ENCODE measurements at places on chromosomes 13 and 19.

DNA sequence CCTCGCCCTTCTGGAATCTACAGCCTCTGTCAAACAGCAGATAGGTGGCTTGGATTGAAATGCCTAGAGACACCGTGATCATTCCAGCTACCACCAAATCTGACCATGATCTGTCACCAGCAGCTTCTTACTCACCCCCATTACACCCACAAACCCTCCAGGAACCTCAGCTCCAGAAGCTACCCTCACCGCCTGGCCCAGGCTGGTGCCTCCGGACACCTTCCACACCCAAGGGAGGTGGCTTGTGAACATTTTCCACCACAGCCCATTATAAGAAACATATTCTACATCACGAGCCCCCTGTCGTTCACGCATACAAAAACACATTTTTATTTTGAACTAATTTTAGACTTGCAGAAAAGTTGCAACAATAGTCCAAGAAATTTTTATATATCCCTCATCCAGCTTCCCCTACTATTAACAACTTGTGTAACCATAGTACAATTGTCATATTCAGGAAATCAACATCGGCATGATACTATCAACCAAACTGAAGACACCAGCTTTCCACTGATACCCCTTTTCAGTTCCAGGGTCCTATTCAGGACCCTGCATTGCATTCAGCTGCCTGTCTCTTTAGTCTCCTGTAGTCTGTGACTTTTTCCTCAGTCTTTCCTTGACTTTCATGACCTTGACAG lies 15.4 kb upstream of the UBE2L5 start:
- DNase-seq = no peak

DNA sequence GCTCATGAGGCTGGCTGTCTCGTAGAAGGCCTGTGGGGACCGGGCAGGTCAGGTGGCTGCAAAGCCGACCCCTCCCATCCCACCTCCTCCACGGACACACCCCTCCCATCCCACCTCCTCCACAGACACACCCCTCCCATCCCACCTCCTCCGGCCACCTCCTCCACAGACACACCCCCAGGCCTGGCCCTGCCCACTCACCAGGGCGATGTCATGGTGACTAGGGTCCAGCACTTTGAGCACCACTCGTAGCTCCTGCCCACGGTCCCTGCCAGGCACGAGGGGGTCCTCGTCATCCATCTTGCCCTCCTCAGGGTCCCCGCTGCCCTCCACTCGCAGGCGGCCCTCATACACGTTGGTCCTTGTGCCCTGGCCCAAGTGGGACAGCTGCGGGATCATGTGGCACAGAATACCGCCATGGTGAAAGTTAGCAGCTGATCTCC lies 18.8 kb downstream of the TYK2 start:
- DNase-seq = no peak

DNA sequence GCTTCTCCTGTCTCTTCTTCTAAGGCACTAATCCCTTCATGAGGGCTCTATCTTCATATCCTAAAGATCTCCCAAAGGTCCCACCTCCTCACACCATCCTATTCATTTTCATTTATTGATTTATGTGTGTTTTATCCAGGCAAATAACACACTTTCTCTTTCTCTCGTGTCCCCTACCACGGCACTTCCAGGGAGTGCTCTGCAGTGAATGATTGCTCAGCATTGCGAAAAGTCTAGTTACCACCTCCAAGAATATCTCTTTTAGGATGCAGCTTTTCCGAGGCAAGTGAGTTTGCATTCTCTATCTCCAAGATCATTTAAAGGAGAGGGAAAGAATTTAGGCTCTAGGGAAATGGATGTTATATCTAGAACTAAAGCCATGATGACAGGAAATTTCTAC lies 101.7 kb downstream of the MIPEP start:
- no peak for DNase-seq

DNA sequence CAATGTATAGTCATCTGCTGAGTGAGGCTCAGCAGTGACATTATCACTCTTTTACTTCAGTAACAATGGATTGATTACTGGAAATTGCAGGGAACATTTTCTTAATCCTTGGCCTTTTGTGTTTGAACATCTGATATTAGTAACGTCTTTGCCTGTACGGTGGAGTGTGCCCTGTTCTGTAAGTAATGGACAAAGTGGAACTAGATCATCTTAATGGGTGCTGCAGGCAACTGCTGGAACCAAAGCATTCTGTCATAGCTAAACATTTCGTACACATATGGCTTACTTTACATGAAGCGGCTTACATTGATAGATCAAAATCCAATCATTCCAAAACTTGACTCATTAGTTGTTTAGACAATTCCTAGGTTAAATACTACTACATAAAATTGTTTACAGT lies 114.1 kb downstream of the MYO16 start:
- DNase-seq = no peak

DNA sequence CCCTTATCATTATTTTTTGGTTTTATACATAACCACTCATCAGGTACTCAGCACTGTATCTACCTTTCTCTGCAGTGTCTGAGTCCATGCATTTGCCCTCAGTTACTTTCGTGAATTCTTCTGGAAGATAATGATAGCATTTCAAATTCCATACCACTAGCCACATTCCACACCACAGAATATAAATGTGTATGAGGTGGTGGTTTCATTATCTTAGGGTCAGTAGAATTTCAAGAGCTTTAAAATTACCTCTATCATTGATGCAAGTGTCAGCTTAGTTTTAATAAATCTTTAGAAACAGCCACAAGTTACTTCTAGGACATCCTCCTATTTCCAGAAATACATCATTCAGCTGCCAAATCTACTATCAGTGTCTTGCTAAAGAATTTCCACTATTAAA lies 1578.3 kb downstream of the OLFM4 start:
- DNase-seq = no peak

GRCh38 chr13:113153810-113154748 lies 4.4 kb upstream of the PROZ start:
- DNase-seq = peak; percentile 35

- no peak for DNase-seq
Measured at GRCh38 chr13:49254007-49254406, 6.3 kb downstream of the CDADC1 start.

GRCh38 chr13:46968450-46968849 lies 71.6 kb upstream of the HTR2A start:
- no peak for DNase-seq

GRCh38 chr13:67855741-67856238 lies 625.7 kb upstream of the PCDH9 start:
- no peak for DNase-seq

DNA sequence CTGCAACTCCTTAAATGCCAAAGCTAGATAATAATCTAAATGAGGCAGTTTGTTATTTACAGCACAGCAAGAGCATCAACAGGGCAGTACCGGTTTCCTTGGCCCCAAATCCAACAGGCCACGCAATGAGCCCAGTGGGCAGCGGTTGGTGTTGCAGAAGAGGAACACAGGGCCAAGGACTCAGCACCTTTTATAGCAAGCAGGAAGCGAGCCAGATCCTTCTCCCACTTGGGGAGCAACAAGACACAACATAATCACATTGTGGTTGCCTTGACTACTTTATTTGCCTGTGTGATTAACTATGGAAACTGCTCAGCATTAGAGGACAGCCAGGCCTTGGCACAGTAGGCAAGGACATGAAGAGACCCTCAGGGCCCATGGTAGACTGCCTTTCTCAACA lies 67.1 kb upstream of the HTR2A start:
- no peak for DNase-seq

DNA sequence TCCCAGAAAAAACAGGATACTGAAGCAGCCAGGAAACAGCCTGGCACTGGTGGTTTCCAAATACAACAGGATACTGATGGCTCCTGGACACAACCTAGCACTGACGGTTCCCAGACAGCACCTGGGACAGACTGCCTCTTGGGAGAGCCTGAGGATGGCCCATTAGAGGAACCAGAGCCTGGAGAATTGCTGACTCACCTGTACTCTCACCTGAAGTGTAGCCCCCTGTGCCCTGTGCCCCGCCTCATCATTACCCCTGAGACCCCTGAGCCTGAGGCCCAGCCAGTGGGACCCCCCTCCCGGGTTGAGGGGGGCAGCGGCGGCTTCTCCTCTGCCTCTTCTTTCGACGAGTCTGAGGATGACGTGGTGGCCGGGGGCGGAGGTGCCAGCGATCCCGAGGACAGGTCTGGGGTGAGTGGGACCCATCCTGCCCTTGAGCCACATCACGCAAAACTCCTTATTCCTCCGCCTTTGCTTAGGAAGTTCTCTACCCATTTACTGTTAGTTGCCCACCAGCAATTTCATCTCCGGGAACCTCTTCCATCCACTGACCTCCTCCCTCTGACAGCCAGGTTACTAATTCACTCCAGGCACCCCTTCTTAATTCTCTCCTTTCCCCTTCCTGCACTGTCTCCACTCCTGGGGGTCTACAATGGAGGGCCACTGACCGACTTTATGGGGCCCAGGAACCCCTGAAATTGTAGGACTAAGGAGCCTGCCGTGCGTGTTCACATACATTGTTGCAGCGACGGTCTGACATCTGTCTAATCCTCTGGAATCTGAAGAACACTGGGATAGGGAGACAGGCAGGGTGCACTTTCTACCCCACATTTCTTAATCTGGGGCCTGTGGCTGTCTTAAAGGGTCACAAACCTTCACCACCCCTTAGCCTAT lies 1.2 kb downstream of the ITPKC start:
- DNase-seq = no peak

GRCh38 chr13:99285432-99286182 lies 21.6 kb downstream of the GPR183 start:
- no peak for DNase-seq

- no peak for DNase-seq
Measured at GRCh38 chr19:45872095-45872919, 8.2 kb downstream of the FOXA3 start.

DNA sequence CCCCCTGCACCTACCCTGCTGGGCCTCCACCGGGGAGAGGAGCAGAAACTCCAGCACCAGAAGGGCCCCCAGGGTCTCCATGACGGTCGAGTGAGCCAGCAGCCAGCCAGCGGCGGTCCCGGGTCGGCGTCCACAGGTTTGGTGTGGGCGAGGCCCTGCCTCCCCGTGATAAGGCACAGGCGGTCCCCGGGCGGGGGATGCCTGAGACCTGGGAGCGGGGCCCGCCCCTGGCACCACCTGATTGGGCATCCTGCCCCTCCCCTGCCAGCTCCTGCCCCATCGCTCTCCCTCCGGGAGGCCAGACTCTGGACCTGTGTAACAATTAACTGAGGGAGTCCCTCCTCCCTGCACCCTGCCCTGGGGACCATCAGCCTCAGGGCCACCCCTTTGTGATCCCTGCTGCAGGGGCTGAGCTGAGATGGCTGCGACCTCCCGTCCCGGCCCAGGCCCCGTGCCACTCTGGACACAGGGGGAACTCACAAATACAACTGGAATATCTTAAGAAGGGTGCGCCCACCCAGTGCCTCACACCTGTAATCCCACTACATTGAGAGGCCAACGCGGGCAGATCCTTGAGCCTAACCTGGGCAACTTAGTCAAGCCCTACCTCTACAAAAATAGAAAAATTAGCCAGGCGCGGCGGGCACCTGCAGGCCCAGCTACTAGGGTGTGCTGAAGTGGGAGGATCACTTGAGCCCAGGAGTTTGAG lies at the start of gene SMIM24:
SMIM24 (minus strand) TSS at position 143 of the 709 bp plus-strand sequence; CDS start at position 81, 62 bp downstream.
- DNase-seq = no peak

GRCh38 chr19:51460164-51460992 lies 2.1 kb upstream of the SIGLEC8 start:
- no peak for DNase-seq

DNA sequence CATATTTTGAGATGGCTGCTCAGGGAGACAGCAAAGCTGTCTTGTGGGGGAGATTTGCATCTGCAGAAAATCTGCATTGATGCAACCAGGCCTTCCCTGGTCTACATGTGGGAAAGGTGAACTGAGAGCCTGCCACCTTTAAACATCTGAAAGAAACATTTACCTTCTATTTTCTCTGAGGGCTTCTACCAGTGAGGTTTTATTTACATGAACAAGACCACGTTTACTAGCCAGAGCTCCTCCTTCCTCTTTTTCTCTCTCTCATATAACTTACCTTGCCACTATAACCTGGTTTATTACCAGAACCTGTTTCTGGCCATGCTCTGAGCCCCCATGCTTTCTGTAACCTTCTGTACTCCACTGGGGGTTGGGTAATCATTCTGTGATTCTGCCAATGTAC lies 14.4 kb upstream of the RUBCNL start:
- no peak for DNase-seq

DNA sequence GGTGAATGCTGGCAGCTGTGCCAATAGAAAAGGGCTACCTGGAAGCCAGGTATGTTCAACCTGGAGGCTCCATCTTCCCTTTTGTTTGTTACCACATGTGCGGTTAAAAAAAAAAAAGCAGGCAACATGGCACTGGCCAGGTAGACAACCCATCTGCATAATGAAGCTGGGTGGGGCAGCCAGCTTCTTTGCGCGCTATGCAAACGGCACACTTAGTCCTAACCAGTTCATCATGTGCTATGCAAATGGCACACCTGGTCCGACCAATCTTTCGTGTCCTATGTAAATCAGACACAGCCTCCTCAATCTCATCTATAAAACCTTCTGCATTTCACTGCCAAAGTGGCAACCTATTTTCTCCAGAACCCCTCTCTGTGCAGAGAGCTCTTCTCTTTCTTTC lies 11.3 kb upstream of the IGSF23 start:
- no peak for DNase-seq

DNA sequence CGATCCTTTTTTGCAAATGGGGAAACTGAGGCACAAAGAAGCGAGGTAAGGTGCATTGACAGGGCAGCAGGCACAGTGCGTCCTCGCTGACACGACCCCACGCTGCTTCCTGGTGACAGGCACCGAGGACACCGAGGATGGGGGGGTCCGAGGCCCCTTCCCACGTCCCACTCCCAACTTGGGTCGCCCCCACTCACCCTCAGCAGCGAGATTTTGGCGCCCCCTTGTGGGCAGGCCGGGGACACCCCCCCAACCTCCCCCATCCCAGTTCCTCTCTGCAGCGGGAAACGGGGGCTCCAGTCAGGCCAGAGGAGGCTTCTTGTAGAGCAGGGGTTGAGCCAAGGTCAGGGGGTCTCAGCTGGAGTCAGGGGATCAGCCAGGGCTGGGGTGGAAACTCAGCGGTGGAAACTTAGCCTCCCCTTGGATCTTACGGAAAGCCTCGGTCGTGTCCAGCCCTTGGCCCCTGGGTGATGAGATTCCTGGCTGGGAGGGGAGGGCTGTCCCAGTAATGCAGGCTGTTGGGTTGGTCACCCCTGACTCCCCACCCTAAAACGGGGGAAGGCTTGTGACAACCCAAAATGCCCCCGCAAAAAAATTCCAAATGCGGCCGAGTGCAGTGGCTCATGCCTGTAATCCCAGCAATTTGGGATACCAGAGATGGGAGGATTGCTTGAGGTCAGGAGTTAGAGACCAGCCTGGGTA lies 8.2 kb downstream of the SMIM24 start:
- no peak for DNase-seq

- no peak for DNase-seq
Measured at GRCh38 chr13:43432958-43433357, 353.8 kb downstream of the ENOX1 start.

DNA sequence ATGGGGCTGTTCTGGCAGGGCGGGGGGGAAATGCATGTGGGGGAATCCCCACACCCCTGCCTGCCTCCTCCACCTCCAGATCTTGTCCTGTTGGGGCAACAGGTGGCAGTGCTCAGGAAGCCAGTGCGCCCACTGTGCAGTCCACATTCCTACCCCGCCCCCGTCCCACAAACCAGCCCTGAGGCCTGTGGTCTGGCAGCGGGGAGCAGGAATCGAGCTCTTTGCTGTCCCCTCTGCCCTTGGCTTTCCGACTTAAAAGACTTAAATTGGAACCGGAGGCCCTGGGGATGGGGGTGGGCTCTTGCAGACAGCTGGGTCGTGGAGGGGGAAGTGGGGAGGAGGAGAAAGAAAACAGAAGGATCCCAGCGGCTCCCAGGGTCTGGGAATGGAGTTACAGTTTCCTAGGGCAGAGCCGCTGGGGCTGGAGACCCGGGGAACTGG lies 4.3 kb downstream of the NANOS3 start:
- no peak for DNase-seq

- DNase-seq = no peak
Measured at GRCh38 chr19:43395561-43395960, 19.1 kb upstream of the TEX101 start.

Measured in activated T-helper 1 cell treated with anti-CD3 and anti-CD28 coated beads, Interleukin-12 subunit alpha, Interleukin-12 subunit beta, Interleukin-2, Interleukin-4 antibody, amounts not matched to agents 30 ng/mL and 10 ng/mL and 1 ng/mL, durations not matched to agents 14 hours and 24 hours and 36 hours (primary cell).